ENCODE measurements at places on chromosomes 11 and 22. TPM values are rescaled to one million over a fixed set of nuclear protein-coding genes. Genes with fewer than 3 reads are reported as not detected.

DNA sequence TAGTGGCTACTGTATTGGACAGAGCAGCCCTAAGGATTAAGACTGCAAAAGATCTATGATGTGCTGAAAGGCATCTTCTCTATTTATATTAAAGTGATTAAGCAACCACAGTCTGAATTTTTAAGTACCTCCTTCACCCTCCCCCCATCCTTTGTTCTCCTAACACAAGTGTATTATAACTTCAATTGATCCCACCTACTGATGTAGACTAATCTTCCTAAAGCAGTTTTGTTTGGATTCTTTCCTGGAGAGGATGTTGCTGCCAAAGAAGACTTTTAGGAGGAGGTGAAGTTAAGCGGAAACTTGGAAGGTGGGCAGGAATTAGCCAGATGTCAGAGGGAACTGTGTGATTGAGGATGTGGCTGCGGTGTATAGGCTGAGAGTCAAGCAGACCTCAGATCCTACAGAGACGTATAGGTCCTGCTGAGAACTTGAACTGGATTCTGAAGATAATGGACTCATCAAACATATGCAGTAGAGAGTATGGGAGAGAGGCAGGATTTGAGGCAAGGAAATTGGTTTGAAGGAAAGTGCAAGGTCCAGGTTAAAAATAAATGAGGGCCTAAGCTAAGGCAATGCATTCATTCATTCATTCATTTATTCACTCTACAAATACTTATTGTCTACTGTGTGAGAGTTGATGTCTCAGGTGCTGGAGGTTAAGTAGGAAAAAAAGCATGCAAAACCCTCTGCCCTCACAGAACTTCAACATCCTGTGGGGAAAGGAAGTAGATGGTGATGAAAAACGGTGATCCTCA lies 5.2 kb upstream of the RASSF10 start:
- peaks cover 43% of the 10 kb centered on the region for H3K27me3 ChIP-seq
- no peak overlapping the region for H3K27ac ChIP-seq
- no peak for DNase-seq
- no peak overlapping the region for H3K4me3 ChIP-seq

DNA sequence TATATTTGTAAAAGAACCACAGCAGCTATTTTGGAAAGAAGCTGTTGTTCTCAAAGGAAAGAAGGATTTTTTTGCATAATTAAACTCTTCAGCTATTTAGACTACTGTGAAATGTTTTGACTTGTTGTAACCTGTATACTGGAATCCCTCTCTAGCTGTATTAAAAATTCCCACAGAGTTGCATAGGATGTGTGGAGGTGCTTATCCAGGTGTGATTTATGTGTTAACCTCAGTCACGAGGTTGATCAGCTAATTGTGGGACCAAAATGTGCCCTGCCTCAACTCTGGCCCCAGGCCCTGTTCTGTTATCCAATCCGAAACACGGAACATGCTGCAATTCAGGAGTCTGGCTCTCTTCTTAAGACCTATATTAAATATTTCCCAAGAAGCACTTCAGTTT lies 70.1 kb downstream of the LIF start:
- H3K36me3 ChIP-seq = no peaks in the 10 kb centered on the region
- DNase-seq = no peak
- H3K27ac ChIP-seq = no peak overlapping the region
- H3K4me3 ChIP-seq = no peak overlapping the region
- H3K4me1 ChIP-seq = no peaks in the 10 kb centered on the region

- H3K4me1 ChIP-seq = no peaks in the 10 kb centered on the region
- H3K27ac ChIP-seq = no peak overlapping the region
- no peaks in the 10 kb centered on the region for H3K36me3 ChIP-seq
- no peak for DNase-seq
Measured at GRCh38 chr11:92141159-92141558, 83.5 kb upstream of the FAT3 start.

Gene NOX4
- total RNA-seq = 3.1 TPM
